ENCODE measurements at places on chromosomes 5 and 9.
A peak's percentile ranks its signal among the peaks of the same experiment; 100 is the strongest.

DNA sequence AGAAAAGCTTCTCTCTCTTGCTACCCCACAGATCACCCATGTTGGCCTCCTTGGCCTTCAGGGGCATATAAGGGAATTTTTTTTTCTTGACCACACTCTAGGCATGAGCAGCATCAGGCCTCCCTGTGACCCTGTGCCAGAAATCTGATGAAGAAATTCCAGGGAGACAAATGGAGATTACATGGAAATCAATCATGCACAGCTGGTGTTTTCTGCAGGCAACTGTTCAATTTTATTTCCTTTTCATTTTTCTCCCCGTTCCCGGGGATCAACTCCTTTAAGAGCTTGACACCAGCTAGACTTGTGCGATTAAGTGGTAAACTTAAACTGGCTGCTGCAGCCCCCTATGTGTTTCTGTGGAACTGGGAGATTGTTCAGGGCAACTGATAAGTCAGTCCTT lies 59.3 kb downstream of the GALNT10 start:
- DNase-seq = no peak

DNA sequence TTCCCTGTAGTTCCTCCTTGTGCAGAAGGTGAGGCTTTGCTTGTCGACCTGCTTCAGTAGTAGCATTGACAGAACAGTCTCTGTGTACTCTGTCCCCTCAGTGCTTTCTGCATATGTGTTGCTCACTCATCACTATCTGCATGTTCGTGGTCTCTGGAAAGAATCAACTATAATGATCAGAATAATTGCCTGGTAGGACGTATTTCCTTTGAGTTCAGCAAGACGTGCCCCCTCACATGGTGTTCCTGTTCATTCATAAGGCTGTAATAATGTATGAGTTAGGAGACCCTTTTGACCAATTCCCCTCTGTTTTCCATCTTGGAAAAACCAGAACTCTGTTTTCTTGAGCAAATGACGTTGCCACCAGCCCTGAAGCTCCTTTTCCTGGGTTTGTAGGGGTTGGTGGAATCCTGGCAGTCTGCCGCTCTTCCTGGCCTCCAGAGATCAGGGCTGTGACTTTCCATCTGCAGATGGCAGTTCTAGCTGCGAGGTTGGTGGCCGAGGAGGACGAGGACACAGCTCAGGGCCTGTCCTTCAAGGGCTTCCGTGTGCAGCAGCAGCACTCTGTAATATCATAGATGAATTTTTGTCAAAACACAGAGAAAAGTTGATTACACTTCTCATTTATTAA lies 61.9 kb downstream of the EXOSC2 start:
- DNase-seq = no peak

DNA sequence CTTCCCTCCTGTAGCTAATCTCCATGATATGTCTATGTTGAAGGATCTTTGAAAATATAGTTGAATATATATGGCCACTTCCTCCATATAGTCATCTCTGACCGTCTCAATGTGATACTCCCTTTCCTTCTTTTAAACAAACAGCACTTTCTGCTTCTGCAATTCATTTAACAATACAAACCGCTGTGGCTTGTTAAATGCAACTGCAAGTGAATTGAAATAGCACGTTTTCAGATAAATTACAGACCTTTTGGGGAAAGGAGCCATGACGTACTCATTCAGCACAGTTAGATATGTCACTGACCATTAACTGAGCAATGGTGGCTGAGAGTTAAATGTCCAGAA lies 82.5 kb downstream of the FBXO38 start:
- no peak for DNase-seq

- no peak for DNase-seq
Observed at GRCh38 chr9:36194326-36195000, 3.7 kb downstream of the CLTA start.

DNA sequence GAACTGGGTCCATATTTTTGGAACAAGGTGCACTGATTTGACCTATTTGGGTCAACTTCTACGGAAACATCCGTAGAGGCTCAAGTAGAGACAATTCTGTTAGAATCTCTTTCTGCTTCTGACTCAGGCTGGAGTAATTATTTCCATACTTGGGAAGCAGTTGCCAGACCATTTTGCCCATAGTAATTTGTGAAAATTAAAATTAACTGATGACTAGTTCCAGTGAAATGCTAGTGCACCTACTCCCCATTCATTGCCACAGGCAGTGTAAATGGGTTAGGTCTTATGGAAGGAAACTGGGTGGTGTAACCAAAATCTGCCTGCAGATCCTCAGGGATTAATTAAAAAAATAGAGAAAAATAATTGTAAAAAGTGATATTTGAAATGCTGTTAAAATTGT lies 201.1 kb downstream of the TENT4A start:
- no peak for DNase-seq

DNA sequence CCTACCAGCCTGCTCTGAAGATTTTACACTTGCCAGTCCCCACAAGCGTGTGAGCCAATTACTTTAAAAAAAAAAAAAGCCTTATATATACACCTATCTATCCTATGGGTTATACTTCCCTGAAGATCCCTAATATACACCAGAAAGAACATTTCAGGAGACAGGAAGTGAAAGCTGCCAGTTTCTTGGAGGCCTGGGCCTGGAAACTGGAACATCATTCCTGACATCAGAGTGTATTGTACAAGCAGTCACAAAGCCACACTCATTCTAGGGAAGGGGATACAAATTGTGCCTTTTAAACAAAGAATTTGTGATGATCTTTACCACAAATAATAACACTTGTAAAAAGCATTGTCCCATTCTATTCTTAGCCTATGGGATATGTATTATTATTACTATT lies 98.3 kb upstream of the FBN2 start:
- no peak for DNase-seq

DNA sequence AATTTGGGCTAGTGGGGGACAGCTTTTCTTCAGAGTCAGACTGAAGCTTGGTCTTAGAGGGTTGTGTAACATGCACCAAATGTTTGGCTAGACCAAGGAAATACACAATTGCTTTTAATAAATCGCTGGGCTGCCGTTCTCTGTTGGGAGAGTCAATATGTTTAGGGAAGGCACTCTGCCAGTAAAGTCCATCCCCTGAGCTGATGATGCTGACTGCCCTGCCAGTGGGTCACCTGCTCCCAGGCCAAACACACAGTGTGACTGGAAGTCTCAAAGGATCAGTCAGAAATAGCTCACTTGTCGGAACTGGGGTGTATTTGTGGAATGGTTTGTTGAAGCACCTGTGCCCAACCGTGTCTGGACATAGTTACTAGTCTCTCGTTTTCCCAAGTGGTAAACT lies 17.9 kb upstream of the ZNF474 start:
- no peak for DNase-seq

DNA sequence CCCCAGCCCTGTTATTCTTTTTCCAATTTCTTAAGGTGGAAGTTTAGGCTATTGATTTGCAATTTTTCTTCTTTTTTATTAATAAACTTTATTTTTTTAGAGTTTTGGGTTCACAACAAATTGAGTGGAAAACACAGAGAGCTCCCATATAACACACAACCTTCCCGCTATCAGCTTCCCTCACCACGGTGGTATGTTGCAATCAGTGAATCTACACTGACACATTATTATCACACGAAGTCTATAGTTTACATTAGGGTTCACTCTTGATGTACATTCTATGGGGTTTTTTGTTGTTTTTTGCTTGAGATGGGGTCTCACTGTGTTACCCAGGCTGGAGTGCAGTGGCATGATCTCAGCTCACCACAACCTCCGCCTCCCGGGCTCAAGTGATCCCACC lies 4.8 kb upstream of the NFX1 start:
- no peak for DNase-seq

- no peak for DNase-seq
Observed at GRCh38 chr9:136832581-136832980, 9.7 kb upstream of the AJM1 start.

DNA sequence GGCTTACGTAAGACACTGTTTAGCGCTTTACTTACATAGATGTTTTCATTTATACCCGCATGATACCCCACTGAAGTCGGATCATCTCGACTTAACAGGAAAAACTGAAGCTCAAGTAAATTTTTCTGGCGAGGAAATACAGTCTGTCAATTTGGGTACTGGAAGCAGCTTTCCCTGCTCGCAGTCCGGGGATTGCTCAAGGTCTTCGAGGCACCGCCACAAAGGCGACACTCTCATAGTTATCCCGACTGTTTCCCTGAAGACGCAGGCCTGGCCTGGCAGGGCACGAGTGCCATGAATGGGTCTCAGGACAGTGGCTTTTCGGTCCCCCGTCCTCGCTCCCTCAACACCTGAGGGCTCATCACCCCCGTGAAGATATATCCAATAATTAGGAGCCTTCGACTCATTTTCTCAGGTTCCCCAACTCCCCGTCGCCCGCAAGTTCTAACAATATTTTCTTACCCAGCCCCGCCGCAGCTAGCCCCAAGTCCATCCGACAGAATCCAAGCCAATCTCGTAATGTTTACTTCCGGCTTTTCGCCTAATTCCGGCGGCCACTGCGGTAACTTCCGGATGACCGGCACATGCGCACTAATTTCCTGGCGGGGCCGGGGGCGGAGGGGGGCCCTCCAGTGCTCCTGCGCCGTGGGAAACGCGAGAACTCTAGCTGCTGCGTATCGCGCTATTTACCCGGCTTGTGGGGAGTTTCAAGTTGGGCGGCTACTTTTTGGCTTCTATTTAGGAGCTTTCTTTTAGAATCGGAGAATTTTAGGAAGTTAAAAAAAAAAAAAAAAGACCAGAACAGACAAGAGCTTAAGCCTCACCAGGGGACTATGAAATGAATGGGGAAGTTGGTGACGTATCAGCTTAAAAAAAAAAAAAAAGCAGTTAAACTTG lies at the start of gene SLU7:
SLU7 (minus strand) TSS at position 521 of the 897 bp plus-strand sequence. CDS start 3,787 bp downstream, outside the sequence.
- peak; percentile 91 for DNase-seq

GRCh38 chr9:133882849-133883755 lies 109.0 kb downstream of the VAV2 start:
- DNase-seq = no peak

GRCh38 chr5:36172599-36172998 lies 20.7 kb downstream of the SKP2 start:
- no peak for DNase-seq
